ENCODE measurements at places on chromosomes 1 and 21.

DNA sequence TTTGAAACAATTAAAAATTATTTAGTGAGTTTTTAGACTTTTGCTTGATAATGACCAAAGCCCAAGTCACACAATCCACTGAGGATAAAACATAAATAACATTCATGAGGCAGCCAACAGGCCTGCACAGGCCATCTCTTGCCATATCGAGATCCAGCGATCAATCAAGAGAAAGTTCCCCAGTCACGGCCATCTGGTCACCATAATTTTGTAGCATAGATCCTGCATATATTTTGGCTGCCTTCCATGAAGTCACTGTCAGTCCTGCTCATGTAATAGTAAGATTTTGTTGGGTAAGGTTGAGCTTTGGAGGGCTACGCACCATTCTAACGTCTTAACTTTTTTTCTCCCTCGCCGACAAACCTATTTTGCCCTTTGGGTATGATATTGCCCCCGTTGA is 17.5 kb downstream of the KPNA6 start:
- DNase-seq: no peak

DNA sequence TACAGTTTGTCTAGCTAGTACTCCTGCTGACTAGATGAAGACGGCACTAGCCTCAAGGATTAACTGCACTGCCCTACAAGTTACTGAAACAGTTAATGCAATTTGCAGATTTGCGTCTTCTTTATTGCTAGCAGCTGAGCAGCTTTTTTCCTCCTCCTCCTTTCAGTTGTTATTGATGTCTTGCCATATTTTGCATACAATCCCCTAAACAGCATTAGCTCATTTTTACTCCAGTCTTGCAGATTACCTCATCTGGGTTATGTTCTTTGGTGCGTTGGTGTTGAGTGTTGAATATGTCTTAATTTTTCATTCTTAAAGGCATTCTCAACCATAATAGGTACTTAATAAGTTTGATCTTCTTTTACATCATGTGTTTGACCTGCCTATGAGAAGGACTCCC is 363.4 kb upstream of the LYPLAL1 start:
- no peak for DNase-seq

GRCh38 chr1:54227891-54228310 is 27.9 kb downstream of the MRPL37 start:
- no peak for DNase-seq

DNA sequence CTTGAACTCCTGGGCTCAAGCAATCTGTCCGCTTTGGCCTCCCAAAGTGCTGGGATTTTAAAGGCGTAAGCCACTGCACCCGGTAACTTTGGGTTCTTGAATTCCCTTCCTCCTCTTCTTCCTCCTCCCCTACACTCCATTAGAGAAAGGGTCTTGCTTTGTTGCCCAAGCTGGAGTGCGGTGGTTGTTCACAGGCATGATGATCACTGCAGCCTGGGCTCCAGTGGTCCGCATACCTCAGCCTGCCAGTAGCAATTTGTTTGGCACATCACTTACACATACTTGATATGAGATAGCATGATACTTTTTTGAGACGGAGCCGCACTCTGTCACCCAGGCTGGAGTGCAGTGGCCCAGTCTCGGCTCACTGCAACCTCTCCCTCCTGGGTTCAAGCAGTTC is 2.2 kb downstream of the DEGS1 start:
- no peak for DNase-seq

DNA sequence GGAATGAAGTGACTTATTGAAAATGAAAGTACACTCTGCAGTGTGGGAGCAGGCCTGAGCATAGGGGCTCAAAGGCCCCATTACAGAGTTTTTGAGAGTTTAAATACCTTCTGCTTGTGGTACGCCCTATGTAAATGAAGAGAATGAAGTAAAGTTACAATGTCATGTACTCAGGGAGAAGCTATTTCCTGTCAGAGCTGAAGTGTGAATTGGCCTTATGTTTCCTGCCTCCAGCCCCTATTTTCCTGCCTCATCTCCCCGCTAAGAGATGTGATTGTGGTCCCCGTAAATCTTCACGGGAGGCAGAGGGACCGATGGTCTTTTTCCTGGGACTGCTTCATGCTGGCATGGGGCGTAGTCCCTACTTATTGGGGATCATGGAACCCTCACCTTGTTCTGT is 2.5 kb upstream of the ZNF683 start:
- DNase-seq: no peak

DNA sequence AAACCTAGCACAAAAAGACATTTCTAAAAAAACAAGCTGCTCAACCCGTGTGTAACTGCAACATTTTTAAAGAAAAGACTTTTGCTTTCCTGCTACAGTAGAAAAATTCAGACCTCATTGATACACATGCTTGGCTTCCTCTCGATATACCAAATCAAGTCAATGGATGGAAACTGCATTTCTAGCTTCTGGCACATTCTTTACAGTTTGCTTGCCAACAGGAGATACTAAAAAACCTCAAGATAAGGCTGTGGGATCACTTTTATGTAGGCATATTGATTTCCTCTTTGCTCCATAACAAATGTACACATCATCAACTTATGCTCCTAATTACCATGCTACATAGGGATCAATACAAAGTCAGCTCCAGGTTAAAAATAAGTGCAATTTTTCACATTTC is 178.4 kb downstream of the SIPA1L2 start:
- DNase-seq: no peak

- DNase-seq: no peak
Observed at GRCh38 chr1:234214129-234214910, 158.9 kb upstream of the COA6 start.

- no peak for DNase-seq
Observed at GRCh38 chr21:39851002-39851618, 16.1 kb upstream of the PCP4 start.

DNA sequence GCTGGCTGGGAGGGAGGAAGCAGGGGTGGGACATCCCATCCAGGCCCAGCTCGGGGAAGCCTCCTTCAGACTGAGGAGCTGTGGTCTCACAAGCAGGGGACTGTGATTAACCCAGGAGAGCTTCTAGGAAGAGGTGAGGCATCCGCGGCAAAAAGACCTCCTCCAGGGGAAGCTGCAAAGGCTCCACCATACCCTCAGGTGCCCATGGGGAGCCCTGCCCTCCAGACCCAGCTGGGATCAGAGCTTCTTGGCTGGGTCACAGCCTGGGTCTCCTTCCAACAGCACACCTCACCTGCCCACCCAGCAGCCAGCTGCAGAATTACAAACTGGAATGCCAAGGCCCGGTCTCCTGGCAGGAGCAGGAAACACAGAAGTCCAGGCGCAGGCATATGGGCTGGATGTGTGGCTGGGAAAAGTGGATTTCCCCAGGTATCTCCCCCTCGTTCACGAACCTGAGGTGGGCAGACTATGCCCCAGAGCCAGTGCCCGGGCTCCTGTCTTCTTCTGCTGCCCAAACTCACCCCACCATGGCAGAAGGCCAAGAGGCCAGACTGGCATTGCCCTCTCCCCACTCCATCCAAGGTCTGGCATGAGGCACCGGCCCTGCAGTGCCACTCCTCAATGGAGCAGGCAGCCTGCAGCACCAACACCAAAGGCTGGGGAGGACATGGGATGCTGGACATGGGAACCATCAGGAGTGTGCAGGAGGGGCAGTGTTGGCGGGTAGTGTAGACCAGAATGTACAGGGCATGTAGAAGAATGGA is 15.4 kb upstream of the ARF1 start:
- no peak for DNase-seq

- DNase-seq: no peak
Observed at GRCh38 chr1:36448530-36449056, 1.7 kb downstream of the OSCP1 start.

- DNase-seq: no peak
Observed at GRCh38 chr1:100239961-100240360, 9.7 kb downstream of the DBT start.

- DNase-seq: no peak
Observed at GRCh38 chr1:60765204-60765603, 317.2 kb upstream of the NFIA start.

DNA sequence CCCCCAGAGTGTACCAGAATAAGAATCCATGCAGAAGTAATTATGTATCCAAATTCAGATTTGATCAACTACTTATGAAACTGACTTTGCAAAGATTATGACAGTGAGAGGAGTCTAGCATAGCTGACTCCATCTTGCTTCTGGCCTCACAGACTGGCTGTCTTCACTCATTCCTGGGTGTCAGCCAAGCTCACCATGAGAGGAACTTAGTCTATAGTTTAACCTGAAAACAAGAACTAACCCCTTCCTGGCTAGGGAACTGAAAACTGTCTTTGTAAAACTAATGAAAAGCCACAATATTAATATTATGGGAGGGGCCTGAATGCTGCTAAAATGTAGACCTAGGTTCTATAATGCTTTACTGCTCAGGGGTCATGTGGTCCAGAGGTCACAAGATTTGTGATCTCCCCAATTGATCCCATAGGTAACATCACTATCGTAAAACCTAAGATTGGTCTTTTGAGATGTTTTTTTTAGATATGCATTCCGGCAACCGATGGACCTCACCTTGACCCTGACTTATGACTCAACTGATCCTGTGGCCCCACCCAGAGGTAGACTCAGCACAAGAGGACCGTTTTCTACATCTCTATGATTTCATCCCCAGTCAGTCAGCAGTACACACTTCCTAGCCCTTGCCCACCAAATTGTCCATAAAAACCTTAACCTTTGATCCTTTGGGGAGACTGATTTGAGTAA is 55.2 kb downstream of the ATP1B1 start:
- DNase-seq: no peak

DNA sequence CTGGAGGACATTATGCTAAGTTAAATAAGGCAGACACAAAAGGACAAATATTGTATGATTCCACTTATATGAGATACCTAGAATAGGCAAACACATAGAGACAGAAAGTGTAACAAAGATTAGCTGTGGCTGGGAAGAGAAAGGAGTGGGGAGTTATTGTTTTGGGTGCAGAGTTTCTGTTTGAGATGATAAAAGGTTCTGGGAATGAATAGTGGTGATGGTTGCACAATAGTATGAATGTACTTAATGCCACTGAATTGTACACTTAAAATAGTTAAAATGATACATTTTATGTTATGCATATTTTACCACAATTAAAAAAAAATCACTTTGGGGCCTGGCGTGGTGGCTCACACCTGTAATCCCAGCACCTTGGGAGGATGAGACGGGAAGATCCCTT is 21.2 kb upstream of the ERO1B start:
- DNase-seq: no peak

- no peak for DNase-seq
Observed at GRCh38 chr1:17579951-17580939, 40.7 kb downstream of the ARHGEF10L start.

- no peak for DNase-seq
Observed at GRCh38 chr1:154856049-154856448, 14.0 kb downstream of the KCNN3 start.
